Karpas-422 (cell line): ENCODE measurements at places on chromosomes 6 and 20.

DNA sequence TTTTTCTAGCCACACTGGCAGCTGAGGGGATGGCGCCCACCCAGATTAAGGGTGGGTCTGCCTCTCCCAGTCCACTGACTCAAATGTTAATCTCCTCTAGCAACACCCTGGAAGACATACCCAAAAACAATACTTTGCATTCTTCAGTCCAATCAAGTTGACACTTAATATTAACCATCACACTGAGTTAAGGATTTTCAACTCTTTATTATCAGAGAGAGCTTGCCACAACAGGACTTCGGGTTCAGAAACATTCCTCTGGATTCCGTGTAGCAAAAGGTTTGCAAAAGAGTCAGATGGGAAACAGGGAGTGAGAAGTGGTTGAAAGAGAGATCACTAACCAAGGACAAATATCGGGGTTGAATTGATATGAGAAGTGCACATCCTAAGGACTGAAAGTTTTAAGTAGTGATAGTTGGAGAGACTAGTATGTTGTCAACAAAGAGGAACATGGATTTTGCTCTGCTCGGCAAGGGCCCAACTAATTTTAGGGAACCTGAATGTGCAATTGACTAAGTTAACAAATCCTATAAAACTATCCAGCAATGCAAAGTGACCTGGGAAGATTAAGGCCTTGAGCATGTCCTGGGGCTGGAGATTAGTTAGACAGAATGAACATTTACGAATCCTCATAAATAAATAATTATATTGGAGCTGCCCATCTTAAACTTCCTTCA, 137.0 kb upstream of the TENT5A start:
- no peak for DNase-seq

- DNase-seq, result peak; percentile 24
Measured at GRCh38 chr6:75926293-75927168, 145.9 kb downstream of the IMPG1 start.

GRCh38 chr6:104689551-104690205, 170.0 kb downstream of the HACE1 start:
- DNase-seq, result no peak

GRCh38 chr6:17877895-17878440, 109.5 kb downstream of the KIF13A start:
- no peak for DNase-seq

DNA sequence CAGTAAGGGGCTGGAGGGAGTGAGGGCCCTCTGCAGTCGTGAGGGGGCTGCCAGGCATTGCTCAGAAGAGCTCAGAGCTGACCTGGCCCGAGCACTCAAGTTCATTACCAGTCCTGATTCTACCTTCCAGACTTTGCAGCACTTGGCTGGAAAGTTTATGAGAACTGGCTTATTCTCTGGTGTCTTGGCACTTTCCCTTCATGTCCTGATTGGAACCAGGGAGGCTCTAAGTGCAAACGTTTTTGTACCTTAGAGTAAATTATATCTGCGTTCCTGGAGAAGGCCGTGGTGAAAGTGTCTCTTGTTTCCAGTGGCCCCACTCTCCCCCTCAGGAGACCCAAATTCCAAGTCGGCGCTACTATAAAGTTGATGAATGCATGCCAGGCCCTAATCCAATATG, 402.3 kb downstream of the CDC5L start:
- no peak for DNase-seq

DNA sequence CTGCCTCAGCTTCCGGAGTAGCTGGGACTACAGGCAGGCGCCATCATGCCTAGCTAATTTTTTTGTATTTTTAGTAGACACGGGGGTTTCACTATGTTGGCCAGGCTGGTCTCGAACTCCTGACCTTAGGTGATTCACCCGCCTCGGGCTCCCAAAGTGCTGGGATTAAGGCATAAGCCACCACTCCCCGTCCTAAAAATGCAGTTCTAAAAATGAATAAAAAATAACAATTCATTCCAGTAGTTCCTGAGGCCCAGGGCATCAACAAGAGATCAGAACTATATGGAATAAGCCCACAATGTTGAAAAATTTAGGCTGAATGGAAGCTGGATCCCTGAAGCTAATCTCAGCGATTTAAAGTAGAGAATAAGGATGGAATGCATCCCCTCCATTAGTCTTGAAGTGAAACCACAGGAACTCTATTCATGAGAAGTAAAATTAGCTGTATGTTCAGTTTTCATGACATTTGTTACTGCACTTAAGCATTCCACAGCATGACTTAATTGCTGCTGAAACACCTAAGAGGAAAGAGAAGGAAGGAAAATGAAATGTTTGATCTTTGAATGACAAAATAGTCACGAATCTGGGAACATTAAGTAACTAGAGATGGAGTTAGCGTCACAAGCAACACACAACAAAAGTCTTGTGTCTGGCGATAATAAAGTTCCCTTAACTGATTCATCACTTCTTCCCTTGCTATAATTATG, 80.4 kb upstream of the RIPOR2 start:
- DNase-seq, result no peak

- DNase-seq, result peak; percentile 65
Measured at GRCh38 chr6:5422321-5422915, 161.1 kb downstream of the FARS2 start.

GRCh38 chr6:89921691-89922090, 27.4 kb downstream of the GJA10 start:
- no peak for DNase-seq

DNA sequence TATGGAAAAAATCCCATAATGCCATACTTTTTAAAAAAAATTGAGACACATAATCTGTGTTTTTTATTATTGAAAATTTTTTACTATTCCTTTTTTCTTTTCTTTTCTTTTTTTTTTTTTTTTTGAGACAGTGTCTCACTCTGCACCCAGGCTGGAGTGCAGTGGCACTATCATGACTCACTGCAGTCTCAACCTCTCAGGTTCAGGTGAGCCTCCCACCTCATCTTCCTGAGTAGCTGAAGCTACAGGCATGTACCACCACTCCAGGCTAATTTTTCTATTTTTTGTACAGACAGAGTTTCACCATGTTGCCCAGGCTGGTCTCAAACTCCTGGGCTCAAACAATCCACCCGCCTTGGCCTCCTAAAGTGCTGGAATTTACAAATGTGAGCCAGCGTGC, 100.4 kb downstream of the AFG1L start:
- no peak for DNase-seq

GRCh38 chr6:137486416-137486815, 7.8 kb downstream of the OLIG3 start:
- no peak for DNase-seq

DNA sequence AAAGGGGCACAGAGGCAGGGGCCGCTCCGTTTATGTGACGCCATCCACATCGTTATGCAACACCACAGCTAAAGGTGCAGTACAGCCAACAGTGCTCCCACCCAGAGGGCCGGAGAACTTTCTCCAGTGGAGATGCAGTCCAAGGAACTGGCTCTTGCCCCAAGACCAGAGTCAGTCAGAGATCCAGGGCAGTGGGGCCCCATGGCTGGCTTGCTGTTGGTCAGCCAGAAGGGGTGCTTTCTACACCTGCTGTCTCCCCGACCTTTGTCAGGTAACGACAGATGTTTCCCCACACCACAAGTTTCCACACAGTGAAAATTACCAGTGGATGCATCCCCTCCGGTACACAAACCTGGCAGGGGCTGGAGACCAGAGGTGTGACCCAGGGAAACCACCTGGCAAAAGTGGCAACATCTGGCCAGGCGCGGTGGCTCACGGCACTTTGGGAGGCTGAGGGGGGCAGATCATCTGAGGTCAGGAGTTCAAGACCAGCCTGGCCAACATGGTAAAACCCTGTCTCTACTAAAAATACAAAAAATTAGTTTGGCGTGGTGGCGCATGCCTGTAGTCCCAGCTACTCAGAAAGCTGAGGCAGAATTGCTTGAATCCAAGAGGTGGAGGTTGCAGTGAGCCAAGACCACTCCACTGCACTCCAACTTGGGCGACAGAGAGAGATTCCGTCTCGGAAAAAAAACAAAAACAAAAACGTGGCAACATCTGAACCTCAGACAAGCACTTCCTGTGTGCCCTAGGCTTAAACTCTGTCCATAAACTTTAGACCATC, 34.9 kb downstream of the UBE2V1 start:
- DNase-seq, result no peak

GRCh38 chr20:34065260-34065659, 46.8 kb downstream of the EIF2S2 start:
- DNase-seq, result no peak

DNA sequence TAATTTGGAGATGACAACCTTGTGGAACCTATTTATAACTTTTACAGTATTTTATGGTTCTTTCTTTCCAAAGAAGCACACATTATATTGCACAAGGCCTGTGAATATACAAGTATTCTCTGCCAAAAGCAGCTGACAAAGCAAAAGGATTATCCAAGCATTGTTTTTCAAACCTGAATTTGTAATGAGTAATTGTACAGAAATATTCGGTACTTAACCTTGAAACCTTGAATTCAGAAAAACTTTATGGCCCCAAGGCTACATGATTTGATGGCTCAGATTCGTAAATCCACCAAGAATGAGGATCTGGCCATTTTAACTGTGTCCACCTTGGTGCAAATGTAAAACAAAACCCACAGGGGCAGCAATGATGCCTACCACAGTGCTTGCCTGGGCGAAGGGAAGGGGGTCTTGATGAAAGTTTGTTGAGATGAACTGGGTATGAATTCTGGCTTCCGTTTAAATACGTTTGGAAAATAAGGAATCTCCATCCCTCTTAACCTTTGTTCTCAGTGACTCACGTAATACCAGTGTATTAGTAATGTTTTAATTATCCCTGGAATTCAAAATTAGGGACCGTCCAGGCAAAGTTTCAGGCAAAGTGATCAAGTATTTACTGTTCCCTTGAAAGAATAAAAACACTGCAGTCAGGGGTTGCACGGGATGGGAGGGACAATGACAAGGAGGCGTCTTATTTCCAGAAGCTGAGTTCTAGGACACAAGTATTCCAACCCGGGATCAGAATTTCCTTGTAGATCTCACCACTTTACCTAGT, 2.7 kb upstream of the RBM24 start:
- no peak for DNase-seq

- DNase-seq, result peak; percentile 94
Measured at GRCh38 chr6:32885698-32886286, 31.8 kb downstream of the PSMB9 start.

GRCh38 chr6:161215876-161216615, 57.8 kb downstream of the AGPAT4 start:
- DNase-seq, result no peak

DNA sequence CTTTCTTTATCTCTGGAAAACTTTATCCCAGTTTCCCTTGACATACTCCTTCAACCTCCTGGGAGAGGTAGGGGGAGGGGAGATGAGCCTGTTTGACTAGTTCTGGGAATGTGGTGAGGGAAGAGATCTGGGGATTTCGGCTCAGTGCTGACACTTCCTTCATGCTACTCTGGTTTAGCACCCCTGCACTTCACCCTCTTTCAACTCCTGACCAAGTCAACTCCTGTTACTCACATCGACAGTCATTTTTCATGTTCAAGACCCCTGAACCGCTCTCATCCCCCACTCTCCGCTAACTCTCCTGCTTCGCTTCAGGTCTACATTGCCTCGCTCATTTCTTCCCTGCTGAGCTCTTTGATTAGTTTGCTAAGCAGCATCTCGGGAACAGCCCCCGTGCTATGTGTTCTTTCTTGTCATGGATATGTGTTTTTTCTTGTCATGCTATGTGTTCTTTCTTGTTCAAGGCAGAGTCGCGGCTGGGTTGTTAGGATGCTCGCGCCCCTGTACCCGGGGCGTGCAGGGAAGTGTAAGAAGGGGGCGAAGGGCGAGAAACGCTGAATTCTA, 16.6 kb upstream of the TRIM27 start:
- no peak for DNase-seq

- DNase-seq, result no peak
Measured at GRCh38 chr6:13294499-13295069, 33.8 kb downstream of the TBC1D7 start.

- DNase-seq, result no peak
Measured at GRCh38 chr6:149985481-149985937, 21.8 kb downstream of the ULBP1 start.

GRCh38 chr6:56984884-56985283, 30.0 kb downstream of the BEND6 start:
- DNase-seq, result no peak

DNA sequence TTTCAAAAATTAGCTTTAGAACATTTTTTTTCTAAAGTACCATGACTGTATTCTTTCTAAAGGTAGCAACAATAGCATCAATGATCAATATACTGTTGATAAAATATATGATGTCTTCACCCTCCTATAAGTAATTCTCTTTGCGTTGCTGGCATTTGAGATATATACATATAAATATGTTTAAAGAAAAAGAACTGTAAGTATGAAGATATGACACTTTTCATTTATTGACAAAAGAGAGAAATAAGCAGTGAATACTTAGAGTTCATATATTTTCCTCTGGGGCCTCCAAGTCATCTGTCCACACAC, 49.4 kb upstream of the SCGN start:
- no peak for DNase-seq

- DNase-seq, result peak; percentile 63
Measured at GRCh38 chr6:42045538-42046460, 4.5 kb upstream of the TAF8 start.

DNA sequence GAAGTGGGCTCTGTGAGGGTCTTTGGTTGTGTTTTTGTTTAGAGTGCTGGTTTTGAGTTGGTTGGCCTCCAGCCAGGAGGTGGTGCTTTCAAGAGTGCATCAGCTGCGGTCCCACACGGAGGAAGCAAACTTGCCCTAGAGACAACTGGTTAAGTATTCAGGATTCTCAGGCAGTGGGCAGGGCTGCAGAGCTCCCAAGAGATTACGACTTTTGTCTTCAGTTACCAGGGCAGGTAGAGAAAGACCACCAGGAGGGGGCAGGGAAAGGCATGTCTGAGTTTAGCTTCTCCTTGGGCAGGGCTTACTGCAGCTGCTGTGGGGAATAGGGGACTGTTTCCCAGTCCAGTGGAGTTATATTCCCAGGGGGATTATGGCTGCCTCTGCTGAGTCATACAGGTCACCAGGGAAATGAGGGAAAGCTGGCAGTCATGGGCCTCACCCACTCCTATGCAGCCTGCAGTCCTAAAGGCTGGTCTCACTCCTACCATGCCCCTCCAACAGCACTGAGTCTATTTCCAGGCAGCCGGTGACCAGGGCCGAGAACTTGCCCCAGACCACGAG, 64.3 kb downstream of the TTI1 start:
- peak; percentile 41 for DNase-seq

- DNase-seq, result no peak
Measured at GRCh38 chr6:43831191-43831590, 61.2 kb downstream of the VEGFA start.

DNA sequence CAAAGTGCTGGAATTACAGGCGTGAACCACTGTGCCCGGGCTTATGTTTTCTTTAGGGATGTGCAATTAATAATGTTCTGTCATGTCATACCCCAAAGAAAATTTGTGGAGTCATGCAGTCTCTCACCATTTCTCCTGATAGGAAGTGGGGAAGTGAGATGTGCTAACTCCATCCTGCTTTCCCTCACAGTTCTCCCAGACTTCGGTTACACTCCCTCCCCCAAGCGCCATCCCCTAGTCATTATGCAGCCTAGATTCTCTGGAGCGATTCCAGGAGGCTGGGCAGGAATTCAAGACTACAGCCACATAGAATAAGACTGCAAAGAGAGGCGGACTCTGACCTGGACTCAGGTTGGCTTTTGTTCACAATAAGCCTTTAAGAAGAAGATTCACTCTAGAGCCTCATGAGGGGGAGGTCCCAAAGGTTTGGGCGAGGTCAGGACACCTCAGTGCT, 271.4 kb downstream of the ALDH8A1 start:
- no peak for DNase-seq

GRCh38 chr6:25137916-25138232, 141.3 kb upstream of the CARMIL1 start:
- no peak for DNase-seq
